NCI-H1048 (cell line): ENCODE measurements at places on chromosomes 1 and 21.

- DNase-seq, result no peak
Observed at GRCh38 chr1:19345391-19345790, 33.3 kb downstream of the SLC66A1 start.

GRCh38 chr1:235746245-235746644 is 96.7 kb upstream of the GNG4 start:
- DNase-seq, result no peak

DNA sequence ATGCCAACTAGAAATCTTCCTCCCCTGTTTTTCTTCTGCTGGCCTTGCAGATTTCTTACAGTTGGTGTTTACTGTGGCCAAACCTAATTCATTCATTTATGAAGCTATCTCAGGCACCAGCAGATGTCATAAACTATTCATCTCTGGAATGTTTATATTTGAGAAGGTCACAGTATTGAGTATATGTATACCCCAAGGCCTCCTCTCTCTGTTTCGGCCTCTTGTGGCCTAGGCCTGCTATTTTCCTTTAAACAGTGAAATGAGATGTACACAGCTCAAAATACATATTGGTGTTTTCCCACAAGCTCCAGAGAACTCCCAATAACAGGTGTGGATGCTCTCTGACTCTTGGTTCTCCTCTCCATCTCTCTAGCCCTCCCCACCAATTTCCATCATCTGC is 520.7 kb upstream of the CAMK1G start:
- DNase-seq, result no peak

DNA sequence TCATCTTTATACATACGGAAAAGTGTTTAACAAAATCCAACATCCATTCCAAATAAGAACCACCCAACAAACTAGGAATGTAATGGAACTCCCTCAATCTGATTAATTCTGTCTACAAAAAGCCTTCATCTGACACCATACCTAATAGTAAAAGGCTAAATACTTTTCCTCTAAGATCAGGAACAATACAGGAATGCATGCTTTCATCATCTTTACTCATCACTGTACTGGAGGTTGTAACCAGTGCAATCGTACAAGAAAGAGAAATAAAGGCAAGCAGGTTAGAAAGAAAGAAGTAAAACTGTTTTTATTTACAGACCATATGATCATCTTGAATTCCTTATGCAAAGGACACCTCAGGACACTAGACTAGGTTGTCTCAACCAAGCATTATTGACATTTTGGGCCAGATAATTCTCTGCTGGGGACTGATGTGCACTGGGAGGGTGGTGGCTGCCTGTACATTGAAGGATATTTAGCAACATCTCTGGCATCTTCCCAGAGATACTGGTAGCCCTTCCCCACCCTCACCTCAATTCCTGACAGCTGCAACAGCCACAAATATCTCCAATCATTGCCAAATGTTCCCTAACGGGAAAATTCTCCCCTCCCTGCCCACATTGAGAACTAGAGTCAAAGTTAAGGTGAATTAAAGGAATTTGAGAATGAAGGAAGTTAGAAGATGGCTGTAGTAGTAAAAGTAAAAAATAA is 30.6 kb upstream of the INSL5 start:
- no peak for DNase-seq

DNA sequence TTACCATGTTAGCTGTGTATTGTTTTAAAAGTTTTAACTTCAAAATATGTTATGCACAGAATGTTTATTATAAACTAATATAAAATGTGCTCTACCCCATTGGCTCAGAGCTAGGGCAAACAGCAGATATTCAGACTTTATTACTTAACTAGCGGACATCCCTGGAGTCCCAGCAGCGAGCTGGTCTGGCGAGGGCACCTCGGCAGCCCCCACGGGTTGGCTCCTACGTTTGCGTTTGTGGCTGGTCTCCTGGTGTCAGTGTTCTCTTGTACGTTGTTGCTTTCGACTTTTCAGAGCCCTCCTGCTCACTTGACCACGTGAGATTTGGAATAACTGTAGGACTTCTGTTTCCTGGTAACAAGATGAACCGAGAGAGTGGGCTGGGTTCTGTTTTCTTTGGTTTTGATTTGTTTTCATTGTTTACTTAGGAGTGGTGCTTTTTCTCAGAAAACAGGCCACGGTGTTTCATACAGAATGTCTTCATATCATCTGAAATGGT is 44.5 kb downstream of the CBS start:
- DNase-seq, result no peak
